ENCODE measurements at places on chromosomes 2 and 18.

DNA sequence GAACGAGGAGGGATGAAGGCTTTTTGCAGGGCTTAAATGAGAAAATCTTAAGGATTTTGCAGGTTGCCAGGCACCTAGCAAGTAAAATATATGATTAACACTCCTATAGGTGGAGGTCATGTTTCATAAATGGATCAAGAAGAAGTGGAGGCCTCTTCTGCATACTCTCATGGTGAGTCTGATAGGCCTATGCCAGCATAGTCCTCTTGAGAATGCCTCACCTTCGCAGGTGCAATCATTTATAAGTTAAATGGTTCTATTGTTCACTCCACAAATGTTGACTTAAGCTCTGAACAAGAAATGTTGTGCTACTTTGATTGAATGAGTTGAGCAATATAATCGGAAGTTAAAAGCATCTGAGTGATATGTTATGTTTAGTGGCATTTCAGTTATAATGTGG, 12.1 kb downstream of the LRRTM1 start:
- DNase-seq: no peak

DNA sequence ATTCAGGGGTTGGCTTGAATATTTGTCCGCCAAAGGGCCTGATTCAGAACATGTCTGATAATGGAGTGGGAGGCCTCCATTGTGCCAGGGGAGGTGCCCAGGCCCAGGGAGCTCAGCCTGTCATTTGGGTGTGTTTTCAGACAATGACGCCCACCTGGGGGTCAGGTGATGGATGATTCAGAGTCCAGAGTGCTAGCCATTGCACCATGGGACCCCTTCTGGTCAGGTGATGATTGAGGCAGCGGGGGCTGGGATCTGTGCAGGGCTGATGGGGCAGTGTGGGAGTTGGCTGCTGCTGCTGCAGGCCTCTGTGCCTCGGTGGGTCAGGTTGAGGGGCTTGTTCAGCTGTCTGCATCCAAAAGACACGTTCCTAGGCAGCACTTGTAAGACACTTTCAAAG, 8.3 kb upstream of the ARHGEF4 start:
- no peak for DNase-seq

- no peak for DNase-seq
Measured at GRCh38 chr18:6509832-6510231, 95.1 kb upstream of the L3MBTL4 start.

- no peak for DNase-seq
Measured at GRCh38 chr2:201821080-201821479, 14.7 kb downstream of the CDK15 start.
